ENCODE measurements at places on chromosomes 16 and 17.
A peak's percentile ranks its signal among the peaks of the same experiment; 100 is the strongest.

GRCh38 chr17:27477050-27477888 lies 21.0 kb downstream of the KSR1 start:
- no peak for DNase-seq

GRCh38 chr17:56610321-56610720 lies 16.8 kb downstream of the NOG start:
- no peak for DNase-seq

DNA sequence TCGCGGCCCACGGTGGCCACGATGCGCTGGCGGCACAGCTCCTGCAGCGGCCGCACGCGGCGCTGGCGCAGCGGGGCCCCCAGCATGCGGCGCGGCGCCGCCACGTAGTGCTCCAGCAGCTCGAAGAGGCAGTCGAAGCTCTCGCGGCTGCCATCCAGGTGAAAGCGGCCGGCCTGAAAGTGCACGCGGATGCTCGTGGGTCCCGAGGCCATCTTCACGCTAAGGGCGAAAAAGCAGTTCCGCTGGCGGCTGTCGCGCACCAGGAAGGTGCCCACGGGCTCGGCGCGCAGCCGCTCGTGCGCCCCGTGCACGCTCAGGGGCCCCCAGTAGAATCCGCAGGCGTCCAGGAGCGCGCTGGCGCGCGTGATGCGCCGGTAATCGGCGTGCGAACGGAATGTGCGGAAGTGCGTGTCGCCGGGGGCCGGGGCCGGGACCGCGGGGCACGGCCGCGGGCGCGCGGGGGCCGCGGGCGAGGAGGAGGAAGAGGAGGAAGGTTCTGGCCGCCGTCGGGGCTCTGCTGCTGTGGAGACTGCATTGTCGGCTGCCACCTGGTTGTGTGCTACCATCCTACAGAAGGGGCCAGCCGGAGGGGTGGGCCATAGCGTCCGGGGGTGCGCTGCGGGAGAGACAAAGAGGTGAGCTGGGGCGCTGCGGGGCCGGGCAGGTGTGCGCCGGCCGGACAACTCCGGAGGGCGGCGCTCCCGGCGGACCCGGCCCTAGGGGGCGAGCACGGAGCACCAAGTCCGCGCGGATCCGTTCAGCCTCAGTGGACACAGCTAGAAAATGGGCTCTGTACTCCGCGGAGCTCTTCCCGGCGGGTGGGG lies 879 bp downstream of the SOCS1 start:
- no peak for DNase-seq

- no peak for DNase-seq
Measured at GRCh38 chr17:79187186-79187585, 112.6 kb downstream of the ENGASE start.

- no peak for DNase-seq
Measured at GRCh38 chr17:82112914-82113311, 14.9 kb upstream of the FASN start.

GRCh38 chr17:45993962-45994627 lies 5.0 kb upstream of the STH start:
- no peak for DNase-seq

DNA sequence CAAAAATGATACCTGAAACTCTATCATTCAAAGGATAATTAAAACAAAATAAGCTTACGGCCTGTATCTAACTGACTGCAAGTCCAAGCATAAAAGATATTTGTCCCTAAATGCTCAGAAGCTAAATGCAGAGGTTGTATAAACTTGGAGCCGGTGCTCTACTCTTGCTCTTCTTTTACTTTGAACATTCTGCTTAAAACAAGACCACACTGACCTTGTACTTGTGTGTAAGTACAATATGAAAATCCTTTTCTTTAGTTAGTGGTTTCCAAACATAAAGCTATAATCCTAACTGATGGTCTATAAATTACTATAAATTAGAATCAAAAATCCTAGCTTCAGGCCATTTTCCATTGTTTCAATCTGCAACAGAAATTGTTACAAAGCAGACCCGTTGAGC lies 74.6 kb downstream of the SPAG9 start:
- DNase-seq: no peak

GRCh38 chr16:86668136-86668910 lies 90.0 kb downstream of the FOXL1 start:
- DNase-seq: no peak

DNA sequence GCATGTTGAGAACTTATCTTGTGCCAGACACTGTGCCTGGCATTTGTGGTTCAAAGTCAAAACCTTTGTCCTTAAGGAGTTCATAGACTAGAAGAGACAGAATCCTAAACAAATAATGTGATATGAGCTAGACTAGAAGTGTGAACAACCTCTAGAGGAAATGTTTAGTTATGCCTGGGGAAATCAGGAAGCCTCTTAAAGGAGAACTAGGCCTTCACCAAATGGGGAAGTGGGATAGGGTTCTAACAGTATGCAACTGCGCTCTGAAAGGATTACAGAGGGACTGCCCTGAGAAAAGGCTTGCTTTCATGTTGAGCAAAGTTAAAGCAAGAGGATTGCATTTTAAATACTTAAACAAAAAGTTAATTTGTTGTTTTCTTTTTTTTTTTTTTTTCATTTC lies 4.9 kb downstream of the RUNDC1 start:
- DNase-seq: no peak

GRCh38 chr17:38667099-38667786 lies 7.5 kb downstream of the EPOP start:
- DNase-seq: peak; percentile 35

DNA sequence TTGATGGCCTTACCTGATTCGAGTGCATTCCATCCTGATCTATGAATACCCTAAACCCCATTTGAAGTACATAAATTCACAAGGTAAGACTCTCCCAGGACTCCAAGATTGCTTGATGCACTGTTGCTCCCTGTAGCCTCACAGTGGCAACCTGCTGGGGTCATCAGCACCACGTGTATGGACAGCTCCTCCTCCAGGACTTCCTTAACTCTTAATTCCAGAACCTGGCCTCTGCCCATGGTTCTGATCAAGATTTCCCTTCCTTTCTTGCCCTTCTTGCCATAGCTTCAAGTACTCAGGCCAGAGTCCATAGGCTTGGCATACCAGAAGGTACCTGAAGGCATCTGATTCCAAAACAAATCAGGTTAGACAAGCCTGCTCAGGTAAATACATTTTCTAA lies 34.0 kb upstream of the NLK start:
- DNase-seq: no peak

DNA sequence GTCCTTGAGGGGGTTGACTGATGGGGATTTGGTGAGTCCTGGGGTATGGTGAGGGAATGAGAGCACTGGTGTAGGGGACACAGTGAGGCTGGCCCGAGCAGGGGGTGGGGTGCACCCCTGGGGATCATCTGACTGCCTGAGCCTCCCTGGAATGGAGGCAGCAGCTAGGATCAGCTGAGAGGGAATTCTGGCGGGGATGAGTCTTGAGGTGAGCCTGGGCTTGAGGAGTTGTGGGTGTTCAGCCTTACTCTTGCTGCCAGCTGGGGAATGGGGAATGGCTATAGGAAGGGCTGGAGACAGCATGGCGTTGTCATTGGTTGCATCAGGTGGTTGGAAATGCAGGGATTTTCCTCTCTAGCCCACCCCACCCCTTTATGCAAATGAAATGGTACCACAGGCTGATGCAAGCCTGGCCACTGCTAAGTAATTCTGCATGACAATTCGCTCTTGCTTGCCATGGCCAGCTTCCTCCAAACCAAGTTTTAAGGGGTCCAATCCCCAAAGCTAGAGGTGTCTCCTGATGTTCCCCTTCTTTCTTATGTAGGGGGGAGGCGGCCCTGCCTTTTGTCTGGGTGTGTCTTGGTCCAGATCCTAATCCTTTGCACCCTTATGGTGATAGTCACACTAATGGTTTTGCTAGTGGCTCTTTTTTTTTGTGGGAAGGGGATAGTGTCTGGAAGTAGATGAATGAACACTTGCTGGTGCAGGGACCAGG lies 7.5 kb downstream of the NFE2L1 start:
- no peak for DNase-seq

GRCh38 chr17:50062293-50063243 lies 6.7 kb downstream of the ITGA3 start:
- peak; percentile 52 for DNase-seq

DNA sequence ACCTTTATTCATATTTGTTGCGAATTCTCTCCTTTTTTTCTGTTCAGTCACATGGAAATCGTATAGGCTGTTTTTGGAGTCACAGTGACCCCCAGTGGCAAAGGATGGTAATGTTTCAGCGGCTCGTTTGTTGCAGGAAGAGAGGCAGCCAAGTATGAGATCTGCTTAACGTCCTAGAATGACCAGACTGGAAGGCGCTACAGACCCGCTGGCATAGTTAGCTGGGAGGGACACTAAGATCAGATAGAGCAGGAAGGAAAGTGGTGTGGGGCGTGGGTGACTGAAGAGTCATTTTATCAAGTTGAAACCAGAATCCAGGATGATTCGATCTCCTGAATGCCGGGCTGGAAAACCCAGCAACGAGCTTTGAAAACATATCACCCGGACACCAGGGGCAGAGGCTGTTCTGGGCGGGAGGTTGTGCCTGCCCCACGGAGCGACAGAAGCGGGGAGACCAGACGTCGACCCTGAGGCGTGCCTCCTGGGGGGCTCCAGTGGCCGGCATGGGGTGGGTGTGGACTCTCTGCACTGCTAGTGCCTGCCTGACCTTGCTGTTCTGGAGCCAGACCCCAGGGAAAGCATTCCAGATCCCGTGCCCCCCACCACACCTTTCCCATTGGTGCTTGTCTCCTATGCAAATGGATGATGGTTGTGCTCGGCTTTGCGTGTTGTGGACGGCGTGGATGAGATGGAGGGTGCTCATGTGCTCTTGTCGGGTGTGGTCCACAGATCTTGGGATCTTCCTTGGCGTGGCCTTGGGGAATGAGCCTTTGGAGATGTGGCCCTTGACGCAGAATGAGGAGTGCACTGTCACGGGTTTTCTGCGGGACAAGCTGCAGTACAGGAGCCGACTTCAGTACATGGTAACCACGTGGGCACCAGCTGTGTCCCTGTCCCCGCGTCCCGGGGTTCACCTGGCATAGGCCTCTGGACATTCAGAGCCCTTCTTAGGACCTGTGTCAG lies 7.7 kb downstream of the IL34 start:
- peak; percentile 79 for DNase-seq

- DNase-seq: no peak
Measured at GRCh38 chr16:939311-939710, 31.5 kb downstream of the LMF1 start.

DNA sequence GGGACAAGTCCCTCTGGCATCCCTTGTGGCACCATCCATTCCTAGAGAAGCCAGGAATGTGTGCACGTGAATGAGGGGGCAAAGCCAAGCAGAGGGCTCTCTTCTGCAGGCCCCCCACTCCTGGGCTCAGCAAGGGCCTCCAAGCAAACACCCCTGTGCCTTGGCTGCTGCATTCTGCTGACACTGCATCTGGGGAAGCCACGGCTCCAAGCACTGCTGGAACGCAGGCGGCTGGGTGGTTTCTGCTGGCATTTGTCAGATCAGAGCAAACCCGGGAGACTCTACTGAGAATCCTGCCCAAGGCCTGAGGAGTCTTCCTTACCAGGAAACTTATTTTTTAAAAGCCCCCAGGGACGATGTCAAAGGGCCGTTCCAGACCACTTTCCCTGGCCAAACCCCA lies 23.3 kb downstream of the ATP6V0D1 start:
- no peak for DNase-seq

Measured in dorsolateral prefrontal cortex (tissue), 122 donors.